ENCODE measurements at places on chromosomes 2 and 18. TPM values are rescaled to one million over a fixed set of nuclear protein-coding genes. Genes with fewer than 3 reads are reported as not detected.

The RAMP1 gene
- 0.15 TPM for total RNA-seq

The APCDD1 gene
- total RNA-seq, result not detected

The SLC5A7 gene
- total RNA-seq, result not detected

The CCDC121 gene
- total RNA-seq, result 3.3 TPM

The RRM2 gene
- total RNA-seq, result 262 TPM

The SLC4A1AP gene
- total RNA-seq, result 28.9 TPM

The NAT8 gene
- not detected for total RNA-seq

The MOGAT1 gene
- not detected for total RNA-seq

The ANKRD44 gene
- 2.6 TPM for total RNA-seq

The FLACC1 gene
- total RNA-seq, result 0.46 TPM

The PRPF40A gene
- 79.9 TPM for total RNA-seq

The POTEI gene
- total RNA-seq, result not detected

The SGO2 gene
- 12.3 TPM for total RNA-seq

The FBXO36 gene
- total RNA-seq, result 0.87 TPM

The FIGN gene
- 2.7 TPM for total RNA-seq

The PTPRM gene
- 33.7 TPM for total RNA-seq

The MARCO gene
- 0.05 TPM for total RNA-seq

The ABCB11 gene
- total RNA-seq, result 0.02 TPM

The CREG2 gene
- total RNA-seq, result 8.8 TPM

The HK2 gene
- total RNA-seq, result 0.95 TPM

The RAB27B gene
- 11.1 TPM for total RNA-seq

The MYOM1 gene
- total RNA-seq, result 0.41 TPM

The NEU4 gene
- total RNA-seq, result 0.37 TPM

The SAG gene
- total RNA-seq, result not detected

The NYAP2 gene
- total RNA-seq, result not detected

The ADAM23 gene
- total RNA-seq, result 9.3 TPM

The LIMS2 gene
- 6.3 TPM for total RNA-seq

The ITGA6 gene
- total RNA-seq, result 42.0 TPM

The VWC2L gene
- total RNA-seq, result not detected

The UGT1A1 gene
- total RNA-seq, result 0.78 TPM

The ALLC gene
- total RNA-seq, result not detected

The SLC5A6 gene
- 57.7 TPM for total RNA-seq

The DYNAP gene
- not detected for total RNA-seq

The ARHGAP28 gene
- total RNA-seq, result not detected

The SP110 gene
- 7.4 TPM for total RNA-seq

The SPEG gene
- total RNA-seq, result 7.0 TPM

The CENPO gene
- total RNA-seq, result 46.7 TPM

The ERMN gene
- total RNA-seq, result not detected

The GBX2 gene
- total RNA-seq, result 2.9 TPM

The BMPR2 gene
- total RNA-seq, result 12.4 TPM

The ANO7 gene
- total RNA-seq, result 2.0 TPM

The CASP10 gene
- 2.2 TPM for total RNA-seq

The EMILIN1 gene
- total RNA-seq, result 0.48 TPM

The C1QL2 gene
- total RNA-seq, result 0.48 TPM

The COL4A3 gene
- 1.3 TPM for total RNA-seq

The NEUROD1 gene
- total RNA-seq, result not detected
